Inflammatory macrophage (primary cell): ENCODE measurements at places on chromosomes 12 and 14.

GRCh38 chr12:58870595-58870994 is 49.7 kb downstream of the LRIG3 start:
- DNase-seq = no peak

DNA sequence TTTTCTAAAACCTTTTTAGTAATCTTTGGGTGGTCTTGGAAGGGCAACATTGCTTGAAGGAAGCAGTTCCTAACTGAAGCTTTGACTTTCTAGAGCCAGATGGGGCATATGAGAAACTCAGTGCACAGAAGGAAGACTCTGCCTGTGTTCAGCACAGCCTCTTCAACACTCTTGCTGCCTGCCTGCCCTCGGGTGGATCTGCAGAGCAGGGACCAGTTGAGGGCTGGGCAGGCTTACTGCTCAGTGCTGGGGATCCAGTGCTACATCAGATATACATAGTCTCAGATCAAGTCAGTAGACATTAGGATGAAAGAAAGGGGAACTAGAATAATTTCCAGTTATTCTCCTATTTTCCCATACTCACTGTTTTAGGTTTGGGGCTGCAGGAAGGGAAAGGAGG is 29.5 kb upstream of the TMX1 start:
- DNase-seq = no peak

DNA sequence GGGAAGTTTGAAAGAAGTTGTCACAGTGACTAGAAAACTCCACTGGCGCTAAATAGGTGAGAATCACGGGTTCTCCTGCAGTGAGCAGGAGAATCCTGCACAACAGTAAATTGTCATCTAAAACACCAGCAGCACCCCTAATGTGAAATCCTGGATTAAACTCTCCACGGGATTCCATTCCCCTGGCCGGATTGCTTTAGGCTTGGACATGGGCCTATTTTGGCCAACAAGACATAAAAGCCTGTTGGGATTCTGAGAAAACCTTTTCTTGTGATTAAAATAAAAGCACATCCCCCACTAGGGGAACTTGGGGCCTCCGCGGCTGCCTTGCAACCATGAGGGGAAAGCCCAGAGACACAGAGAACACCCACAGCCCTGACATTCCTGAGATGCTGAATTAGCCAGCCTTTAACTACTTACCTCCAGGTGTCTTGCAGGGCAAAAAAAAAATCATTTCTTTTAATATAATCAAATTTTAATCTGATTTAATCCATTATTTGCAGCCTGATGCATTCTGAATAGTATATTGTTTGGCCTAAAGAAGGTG is 21.0 kb upstream of the TSPAN11 start:
- DNase-seq = no peak

- no peak for DNase-seq
Observed at GRCh38 chr14:87883750-87884149, 109.2 kb downstream of the GALC start.

DNA sequence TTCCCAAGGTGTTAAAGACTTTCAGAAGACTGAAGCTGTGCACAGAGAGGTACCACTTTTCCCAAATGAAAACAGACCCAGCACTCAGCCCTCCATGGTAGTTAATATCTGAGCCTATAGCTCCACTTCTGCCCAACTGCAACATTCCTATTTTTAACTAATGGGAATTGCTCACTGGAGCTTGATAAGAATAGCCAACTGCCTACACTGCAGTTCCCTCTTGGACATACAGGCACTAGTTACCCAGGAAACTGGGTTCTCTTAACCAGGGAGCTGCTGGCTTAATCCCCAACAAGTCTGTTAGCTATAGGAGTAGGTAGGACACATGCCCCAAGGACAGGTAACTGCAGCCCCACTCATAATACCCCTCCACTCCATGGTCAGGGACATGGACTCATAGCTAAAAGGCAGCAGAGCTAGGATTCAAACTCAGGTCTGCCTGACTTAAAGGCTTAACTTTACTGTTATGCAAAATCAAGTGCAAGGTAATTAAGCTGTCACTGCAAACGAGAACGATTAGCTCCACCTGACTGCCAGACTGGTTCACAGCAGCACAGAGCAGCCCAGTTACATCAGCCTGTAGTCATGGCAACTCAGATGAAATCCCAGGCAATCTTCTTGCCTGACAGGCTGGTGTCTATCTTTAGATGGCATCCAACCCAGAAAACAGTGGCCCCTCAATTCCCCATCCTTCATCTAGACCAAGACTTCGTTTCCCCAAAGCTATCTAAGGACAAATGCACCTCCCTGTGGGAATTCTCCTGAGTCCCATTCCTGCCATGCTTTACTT is 77.1 kb upstream of the ACTN1 start:
- no peak for DNase-seq

DNA sequence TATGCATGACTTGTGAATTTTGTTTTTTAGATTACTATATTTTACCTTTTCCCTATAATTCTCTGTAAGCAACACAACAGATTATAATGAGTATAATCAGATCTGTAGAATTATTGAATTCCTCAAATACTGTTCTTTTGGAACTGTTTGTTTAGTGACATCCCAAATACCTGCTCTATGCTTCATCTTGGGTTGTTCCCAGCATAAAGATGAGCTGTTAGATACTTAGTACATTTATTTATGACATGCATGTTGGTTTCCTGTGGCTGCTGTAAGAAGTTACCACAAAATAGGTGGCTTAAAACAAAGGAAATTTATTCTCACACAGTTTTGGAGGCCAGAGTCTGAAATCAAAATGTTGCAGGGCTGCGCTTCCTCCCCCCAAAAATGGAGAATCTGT is 78.4 kb downstream of the PTPRR start:
- DNase-seq = no peak

GRCh38 chr12:89247967-89248366 is 104.3 kb downstream of the DUSP6 start:
- no peak for DNase-seq

- DNase-seq = peak; percentile 35
Observed at GRCh38 chr12:96400631-96401075, 414 bp upstream of the CDK17 start.

- DNase-seq = peak; percentile 56
Observed at GRCh38 chr12:47307680-47308399, 228.1 kb upstream of the AMIGO2 start.

DNA sequence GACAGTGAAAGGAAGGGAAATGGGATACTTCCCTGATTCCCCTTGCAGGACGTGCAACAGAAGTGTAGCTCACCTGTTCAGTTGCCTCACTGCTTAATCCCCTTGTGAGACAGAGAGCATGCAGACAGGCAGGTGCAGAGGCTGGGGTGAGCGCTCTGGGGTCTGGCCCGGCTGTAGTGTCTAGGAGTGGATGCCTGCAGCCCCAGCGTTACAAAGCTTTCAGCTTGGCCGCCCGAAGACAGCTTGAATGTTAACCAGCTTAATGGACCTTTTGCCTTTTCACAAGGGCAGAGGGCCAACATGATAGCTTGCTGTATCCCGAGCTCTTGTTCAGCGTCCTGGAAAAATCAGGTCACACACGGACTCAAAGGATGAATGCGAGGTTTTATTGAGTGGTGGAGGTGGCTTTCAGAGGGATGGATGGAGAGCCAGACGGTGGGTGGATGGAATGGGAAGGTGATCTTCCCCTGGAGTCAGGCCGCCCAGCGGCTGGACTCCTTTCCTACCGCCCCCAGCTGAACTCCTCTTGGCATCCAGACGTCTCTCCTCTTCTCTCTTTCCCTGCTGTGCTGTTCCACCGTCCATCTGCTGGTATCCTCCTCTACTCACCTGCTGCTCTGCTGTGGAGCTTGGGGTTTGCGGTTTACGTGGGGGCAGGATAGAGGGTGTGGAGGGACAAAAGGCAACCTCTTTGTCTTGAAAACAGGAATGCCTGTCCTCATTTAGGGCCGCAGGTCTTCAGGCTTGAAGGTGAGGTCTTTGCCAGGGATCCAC is 86.2 kb upstream of the RESF1 start:
- DNase-seq = no peak

DNA sequence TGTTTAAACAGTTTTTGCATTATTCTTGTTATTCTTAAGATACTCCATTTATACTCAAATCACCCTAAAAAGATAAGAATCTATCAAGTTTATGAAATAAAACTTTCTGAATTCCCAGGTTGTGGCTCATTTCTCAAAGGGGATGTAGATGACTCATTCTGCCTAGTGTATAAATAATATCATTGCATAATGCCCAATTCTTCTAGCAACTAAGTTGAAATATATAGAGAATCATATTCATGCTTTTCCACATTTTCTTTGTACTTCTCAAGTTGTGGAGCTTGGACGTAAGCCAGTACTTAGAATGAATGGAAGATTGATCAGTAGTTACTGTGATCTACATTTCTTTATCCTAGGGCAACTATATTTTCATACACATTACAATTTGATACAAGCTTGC is 201.1 kb downstream of the PPFIA2 start:
- DNase-seq = no peak

DNA sequence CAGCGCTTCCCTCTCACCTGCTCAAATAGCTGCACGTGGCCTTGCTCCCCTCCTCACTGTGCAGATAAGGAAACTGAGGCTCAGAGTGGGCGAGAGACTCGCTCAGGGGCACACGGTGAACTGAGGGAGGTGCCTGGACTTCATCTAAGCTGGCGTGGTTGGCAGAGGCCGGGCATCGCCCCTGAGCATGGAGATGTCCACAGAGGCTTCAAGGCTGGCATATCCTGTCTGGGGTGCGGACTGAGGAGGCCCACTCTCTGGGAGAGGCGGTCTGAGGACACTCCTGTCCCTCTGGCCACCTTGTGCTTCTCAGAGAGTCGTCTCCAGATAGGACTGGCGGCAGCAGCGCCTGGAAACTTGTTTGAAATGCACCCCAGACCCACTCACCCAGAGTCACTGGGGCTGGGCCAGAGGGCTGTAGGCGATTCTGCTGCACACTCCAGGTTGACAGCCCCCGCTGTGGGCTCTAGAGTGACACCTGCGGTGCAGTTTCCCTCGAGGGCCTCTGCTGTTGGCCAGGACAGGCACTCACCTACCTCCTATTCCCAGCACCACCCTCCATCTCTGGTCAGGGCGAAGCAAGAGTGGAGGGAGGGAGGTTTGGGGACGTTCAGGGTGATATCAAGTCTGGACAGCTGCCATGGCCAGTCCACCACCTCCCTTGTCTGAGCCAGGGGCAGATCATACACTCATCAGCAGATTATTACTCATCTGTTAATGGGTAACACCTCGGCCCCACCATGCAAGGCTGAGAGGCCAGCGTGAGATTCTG is 11.2 kb upstream of the LBHD2 start:
- DNase-seq = peak; percentile 57

DNA sequence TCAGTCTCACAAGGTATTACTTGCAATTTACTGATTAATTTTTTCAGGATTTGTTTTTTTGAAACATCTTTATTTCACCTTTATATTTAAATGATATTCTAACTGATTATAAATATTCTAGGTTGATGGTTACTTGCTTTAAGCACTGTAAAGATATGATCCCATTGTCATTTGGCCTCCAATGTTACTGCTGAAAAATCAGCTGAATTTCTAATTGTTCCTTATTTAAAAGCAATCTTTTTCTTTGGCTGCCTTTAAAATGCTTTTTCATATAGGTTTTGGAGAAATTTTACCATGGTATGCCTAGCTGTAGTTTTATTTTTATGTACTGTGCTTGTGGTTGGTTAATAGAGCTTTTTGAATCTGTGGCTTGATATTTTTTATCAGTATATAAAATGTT is 275.6 kb upstream of the PPFIA2 start:
- no peak for DNase-seq

GRCh38 chr14:100988011-100988410 is 84.5 kb upstream of the RTL1 start:
- DNase-seq = no peak

- DNase-seq = peak; percentile 88
Observed at GRCh38 chr12:92987846-92988621, 58.9 kb upstream of the EEA1 start.

GRCh38 chr14:77667331-77667730 is 40.5 kb downstream of the ALKBH1 start:
- peak; percentile 80 for DNase-seq

DNA sequence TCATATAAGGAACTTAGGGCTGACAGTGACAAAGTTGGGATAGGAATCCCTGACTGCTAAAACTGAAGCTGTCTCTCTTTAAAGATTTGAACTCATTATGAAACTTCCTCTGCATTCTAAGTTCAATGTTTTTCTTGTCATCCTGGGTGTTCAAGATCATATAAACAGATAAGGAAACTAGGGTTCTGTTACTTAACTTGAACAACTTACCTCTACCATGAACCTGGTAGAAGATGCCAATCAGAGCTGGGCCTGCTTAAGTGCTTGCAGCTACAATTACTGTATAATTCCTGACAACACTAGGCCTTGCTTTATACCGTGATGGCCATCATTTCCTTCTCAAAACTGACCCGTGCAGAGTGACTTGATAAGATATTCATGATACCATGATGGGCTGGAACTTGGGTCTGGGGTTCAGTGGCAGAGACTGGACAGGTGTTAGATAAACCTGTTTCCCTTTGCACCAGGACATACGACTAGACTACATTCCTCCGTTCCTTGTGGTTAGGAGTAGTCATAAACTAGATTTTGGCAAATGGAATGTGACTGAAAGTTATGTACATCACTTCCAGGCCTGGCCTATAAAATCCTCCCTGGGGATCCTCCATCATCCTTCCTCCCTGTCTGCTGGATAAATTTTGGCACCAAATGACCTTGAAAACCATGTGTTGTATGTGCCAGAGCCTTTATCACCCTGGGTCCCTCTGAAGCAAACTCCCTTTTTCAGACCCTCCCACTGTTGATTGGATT is 172.2 kb upstream of the PRICKLE1 start:
- no peak for DNase-seq

- no peak for DNase-seq
Observed at GRCh38 chr14:51482102-51482501, 169.6 kb upstream of the FRMD6 start.

DNA sequence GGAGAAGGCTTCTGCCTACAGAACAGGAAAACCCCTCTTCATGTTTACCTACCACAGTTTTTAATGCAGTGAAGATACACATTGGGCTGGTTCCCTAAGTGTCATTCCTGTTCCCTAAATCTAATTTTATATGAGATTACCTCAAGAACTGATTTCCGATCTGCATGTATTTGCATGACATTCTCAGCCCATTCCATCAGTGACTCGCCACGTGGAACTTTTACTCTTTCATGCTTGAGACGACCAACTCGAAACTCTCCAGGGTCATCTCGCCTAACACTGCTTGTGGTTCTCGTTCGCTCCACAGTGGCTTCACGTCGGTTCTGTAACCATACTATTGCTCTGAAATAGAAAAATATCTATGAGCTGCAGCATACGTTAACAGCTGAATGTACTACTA is 83.1 kb upstream of the STRN3 start:
- DNase-seq = no peak

DNA sequence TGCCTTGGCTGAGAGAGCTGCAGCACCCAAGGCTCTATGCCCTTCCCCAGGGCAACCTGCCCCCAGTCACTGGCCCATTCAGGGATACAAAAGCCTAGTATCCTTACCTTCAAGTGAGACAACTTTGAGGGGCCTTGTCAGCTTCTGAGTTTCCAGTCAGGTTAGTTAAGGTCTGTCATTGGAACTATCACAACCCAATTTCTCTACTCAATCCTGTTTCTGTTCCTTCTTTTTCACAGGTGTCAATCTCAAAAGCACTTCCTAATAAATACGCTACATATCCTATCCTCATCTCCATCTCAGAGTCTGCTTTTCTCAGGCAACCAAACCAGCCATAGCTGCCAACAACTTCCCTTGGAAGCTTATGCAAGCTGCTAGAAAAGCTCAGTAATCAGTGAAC is 4.9 kb upstream of the PTGDR start:
- DNase-seq = no peak
